Muscle of leg (tissue), 16 donors: ENCODE measurements at places on chromosomes 2 and 18. TPM values are rescaled to one million over a fixed set of nuclear protein-coding genes. Genes with fewer than 3 reads are reported as not detected.

Gene CDKL4
- polyA plus RNA-seq, result 0.27 TPM

Gene CHN1
- polyA plus RNA-seq, result 14.0 TPM

Gene NAT8
- polyA plus RNA-seq, result not detected

Gene IL1RL2
- polyA plus RNA-seq, result 0.31 TPM

Gene NTSR2
- polyA plus RNA-seq, result not detected

Gene MTCL1
- 45.4 TPM for polyA plus RNA-seq

Gene COL4A4
- polyA plus RNA-seq, result 0.04 TPM

Gene PTPRN
- polyA plus RNA-seq, result 0.15 TPM

Gene ASIC4
- 0.35 TPM for polyA plus RNA-seq

Gene ABCG8
- polyA plus RNA-seq, result not detected

Gene PELI1
- polyA plus RNA-seq, result 15.6 TPM

Gene UCN
- polyA plus RNA-seq, result 1.6 TPM

Gene LONRF2
- polyA plus RNA-seq, result 0.22 TPM

GRCh38 chr2:195652911-195653310 lies 4.1 kb upstream of the SLC39A10 start:
- DNase-seq, result no peak

DNA sequence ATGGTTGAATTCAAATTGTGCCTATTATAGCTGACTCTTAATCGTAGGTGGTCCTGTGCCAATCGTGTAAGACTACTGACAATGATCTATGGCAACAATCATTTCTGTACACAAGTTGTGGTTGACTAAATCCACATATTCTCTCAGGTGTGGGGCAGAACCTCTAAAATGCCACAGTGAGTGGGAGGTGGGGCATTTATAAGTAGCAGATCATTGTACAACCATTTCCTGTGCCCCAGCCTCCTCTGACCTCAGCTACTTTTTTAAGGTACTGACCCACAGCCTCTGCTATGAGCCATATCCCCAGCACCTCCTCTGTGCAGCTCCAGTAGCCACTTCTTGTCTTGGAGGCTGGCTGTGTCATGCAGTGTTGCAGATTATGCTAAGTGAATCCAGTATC lies 48.6 kb upstream of the RAPH1 start:
- DNase-seq, result peak; percentile 42

- DNase-seq, result no peak
Measured at GRCh38 chr2:200089756-200090109, 134.4 kb downstream of the MAIP1 start.

DNA sequence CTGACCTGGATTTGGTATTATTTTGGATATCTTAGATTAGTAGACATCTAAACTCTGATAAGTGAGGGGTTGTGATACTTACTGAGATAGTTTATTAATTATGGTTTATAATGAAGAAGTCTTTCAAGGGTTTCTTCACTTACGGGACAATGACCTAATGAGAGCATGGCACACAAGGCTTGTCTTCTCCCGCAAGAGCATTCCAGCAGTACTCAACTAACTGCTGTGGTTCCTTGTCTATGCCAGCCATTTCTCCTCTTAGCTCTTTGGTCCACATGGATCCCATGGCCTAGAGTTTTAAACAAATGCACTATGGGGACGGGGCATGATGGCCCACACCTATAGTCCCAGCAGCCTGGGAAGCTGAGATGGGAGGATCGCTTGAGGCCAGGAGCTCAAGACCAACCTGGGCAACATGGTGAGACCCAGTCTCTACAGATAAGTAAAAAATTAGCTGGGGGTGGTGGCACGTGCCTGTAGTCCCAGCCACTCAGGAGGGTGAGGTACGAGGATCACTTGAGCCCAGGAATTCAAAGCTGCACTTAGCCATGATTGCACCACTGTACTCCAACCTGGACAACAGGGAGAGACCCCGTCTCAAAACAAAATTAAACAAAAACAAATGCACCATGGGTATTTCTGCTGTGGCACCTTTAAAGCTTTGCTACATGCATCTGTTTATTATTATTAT lies 161.7 kb upstream of the MYCN start:
- DNase-seq, result no peak

- no peak for DNase-seq
Measured at GRCh38 chr2:207338220-207338607, 172.5 kb upstream of the KLF7 start.

- DNase-seq, result peak; percentile 51
Measured at GRCh38 chr18:32552421-32553030, 81.8 kb upstream of the GAREM1 start.

GRCh38 chr2:241218131-241219029 lies 29.9 kb downstream of the ANO7 start:
- DNase-seq, result peak; percentile 65

DNA sequence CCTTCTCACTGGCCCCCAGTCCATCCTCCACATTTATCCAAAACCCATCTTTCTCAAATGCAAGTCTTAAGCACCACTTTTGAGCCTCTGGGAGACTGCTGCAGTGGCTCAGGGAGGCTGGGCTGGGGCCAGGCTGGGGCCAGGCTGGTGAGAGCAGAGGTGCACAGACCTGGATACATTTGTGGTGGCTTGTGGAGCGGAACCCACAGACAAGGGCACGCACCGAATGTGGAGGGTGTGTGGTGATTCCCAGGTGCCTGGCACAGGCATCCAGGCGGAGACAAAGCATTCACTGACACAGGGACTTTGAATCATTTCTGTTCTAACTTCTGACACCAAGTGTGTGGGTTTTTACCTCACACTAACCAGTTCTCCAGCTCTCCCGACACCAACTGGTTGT lies 42.2 kb upstream of the MGAT4A start:
- no peak for DNase-seq

DNA sequence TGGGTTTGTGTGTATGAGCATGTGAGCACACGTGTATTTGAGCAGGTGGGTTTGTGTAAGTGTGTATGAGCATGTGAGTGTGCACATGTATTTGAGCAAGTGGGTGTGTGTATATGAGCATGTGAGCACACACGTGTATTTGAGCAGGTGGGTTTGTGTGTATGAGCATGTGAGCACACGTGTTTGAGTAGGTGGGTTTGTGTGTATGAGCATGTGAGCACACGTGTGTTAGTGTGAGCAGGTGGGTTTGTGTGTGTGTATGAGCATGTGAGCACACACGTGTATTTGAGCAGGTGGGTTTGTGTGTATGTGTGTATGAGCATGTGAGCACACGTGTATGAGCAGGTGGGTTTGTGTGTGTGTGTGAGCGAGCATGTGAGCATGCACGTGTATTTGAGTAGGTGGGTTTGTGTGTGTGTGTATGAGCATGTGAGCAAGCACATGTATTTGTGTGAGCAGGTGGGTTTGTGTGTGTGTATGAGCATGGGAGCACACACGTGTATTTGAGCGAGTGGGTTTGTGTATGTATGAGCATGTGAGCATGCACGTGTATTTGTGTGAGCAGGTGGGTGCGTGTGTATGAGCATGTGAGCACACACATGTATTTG lies 169.7 kb downstream of the TWIST2 start:
- DNase-seq, result no peak

GRCh38 chr2:204795156-204795555 lies 249.9 kb downstream of the PARD3B start:
- DNase-seq, result no peak

GRCh38 chr2:170817093-170818035 lies 677 bp downstream of the GAD1 start:
- DNase-seq, result no peak

GRCh38 chr18:8610459-8610851 lies 1.2 kb downstream of the RAB12 start:
- peak; percentile 27 for DNase-seq

DNA sequence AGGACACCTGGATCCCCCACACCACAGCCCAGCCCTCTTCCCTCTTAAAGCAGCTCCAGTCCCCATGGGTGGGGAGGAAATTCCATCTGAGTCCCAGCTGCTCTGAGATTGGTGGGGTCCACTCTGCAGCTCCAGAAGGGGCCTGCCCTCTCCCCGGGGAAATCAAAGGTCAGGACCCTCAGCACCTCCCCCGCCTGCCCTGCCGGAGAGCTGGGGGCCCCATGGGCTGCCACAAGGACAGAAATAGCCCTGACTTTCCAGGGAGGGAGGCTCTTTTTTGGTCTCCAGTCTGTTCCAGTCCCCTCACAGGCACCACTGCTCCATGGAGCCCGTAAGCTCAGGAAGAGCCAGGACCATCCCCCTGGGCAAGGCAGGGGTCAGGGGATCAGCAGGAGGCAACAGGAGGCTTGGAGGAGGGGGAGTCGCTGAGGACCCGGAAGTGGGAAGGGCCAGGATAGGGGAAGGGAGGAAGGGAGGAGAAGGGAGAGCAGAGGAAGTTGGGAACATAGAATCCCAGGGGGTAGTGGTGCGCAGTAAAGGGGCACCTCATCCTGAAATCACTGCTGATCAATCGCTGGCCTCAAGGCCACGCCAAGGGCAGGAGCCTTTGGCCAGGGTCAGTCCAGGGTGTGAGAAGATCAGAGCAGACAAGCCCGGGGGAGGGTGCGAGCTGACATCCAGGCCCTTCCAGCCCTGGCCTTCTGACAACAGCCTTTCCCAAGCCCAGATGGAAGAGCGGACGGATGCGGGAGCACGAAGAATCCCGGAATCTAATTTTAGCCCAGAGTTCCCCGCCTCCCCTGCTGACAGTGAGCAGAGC lies 7.6 kb downstream of the ADRA2B start:
- DNase-seq, result peak; percentile 93

DNA sequence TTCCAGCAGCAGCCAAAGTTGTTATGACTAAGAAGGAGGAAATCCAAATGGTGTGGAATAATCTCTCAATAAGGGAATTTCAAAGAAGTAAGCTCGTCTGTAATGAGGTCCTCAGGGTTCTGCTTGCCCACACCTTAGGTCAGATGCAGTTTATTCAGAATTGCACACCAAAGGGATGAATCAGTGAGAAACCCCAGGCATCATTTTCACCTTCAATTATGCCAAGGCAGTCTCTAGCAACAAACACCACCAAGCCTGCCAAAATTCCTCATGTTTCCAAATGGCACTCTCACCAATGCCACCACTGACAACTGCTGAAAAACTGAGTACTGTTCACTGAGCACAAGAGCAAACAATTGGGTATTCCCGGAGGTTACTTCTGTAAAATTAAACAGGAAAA lies 43.6 kb downstream of the KCNG3 start:
- no peak for DNase-seq

- peak; percentile 25 for DNase-seq
Measured at GRCh38 chr18:61426492-61427053, 93.3 kb downstream of the CDH20 start.

DNA sequence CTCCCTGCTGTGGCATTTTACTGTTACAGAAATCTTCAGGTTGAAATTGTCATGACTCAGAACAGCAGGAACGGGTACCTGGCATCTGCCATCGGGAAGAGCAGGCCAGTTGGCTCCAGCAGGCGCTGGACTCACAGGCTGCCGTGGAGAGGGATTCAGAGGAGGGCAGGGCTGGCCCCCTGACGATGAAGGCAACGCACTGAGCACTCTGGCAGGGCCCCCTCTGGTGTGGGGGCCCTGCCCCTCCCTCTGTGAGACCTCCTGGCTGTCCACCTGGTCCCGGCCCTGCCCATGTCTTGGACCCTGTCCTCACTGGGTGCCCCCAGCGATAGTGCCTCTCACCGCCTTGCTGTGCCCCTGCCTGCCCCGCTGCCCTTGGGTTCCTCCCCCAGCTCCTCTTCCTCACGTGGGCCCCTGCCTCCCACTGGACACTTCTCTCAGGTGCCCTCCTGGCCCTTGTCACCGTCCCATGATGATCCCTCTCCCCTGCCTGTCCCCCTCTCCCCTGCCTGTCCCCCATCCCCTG lies 23.3 kb upstream of the ALLC start:
- no peak for DNase-seq

DNA sequence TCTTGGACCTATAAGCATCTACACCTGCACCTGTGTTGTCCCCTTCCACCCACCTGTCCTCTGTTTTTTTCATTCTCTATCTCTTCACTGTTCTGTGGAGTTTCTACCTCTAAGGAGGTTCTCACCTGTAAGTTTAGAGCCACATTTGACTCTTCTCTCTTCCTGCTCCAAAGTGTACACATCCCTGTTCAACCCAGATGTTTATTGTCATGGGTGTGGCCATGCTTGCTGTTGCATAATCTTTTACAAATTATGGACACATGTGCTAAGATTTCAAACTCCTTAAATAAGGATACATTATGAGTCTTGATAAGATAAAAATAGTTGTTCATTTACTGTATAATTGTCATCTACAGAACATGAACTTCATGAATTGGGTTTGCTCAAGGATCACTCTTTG lies 27.6 kb downstream of the QPCT start:
- DNase-seq, result no peak

DNA sequence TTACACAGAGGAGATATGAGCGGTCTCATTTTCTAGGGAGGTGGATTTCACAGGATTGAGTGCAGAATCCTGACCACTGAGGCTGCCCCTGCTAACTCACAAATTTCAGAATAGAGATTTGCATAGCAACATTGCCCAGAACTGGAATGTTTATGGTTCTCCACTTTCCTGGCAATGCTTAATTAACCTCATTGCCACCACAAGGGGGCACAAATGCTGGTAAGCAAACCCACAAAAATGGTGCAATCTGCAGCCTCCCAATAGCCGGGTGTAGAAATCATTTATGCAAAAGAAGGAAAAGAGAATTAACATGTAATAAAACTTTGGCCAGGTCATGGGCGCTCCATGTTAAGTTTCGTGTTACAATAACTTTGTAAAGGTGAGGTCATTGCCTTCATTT lies 112.4 kb downstream of the CYRIA start:
- peak; percentile 33 for DNase-seq

DNA sequence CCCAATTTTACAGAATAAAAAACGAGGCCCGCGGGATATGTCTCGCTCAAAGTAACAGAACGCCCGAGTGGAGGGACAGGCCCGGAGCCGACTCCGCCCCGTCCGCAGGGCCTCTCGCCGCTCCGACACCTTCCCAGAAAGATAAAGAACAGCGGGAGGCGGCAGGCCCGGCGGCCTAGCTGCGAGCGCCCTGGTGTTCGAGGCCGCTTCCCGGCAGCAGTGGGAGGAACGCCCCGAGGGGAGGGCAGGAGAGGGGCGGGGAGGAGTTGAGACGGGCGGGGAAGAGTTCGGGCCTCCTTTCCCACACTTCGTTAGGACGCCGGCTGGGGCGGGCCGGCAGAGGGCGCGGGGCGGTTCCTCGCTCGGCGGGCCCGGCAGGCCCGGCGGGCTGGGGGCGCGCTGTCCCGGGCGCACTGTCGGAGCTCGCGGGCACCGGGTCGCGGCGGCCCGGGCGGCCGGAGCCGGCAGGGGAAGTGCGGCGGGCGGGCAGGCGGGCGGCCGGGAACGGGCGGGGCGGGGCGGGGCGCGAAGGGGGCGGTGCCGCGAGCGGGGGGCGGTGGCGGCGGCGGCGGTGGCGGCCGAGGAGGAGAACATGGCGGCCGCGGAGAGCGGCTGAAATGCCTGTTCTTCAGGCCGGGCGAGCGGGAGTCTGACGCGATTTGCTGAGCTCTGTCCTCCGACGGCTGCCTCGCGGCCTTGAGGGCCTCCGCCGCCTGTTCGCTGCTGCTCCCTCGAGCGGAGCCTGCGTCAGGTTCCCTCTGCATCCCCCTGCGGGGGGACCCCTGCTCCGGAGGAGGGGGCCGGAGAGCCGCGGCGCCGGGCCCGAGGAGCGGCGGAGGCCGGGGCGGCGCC lies at the start of gene NCOA1:
Gene NCOA1, plus strand, starts transcription at position 565 of the 852 bp plus-strand sequence. CDS start 167,424 bp downstream, outside the sequence.
- peak; percentile 97 for DNase-seq

DNA sequence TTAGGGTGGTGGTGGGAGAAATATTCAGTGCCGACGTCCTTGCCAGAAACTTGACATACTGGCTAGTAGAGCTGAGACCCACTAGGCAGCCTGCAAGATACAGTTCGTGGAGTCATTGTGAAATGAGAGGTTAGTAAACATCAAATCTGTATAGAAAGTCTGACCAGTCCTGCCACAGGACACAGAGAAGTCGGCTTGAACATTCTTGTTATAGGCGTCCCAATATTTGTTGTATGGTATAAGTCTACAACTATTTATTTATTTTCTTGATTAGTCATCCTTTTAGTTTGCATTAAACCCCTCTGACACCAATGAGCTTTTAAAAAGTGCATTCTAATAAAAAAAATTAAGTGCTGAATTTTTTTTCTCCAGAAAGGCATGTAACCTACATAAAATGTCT lies 265.4 kb downstream of the STK39 start:
- no peak for DNase-seq
